Omental fat pad (tissue), 4 donors: ENCODE measurements at places on chromosomes 2 and 18. TPM values are rescaled to one million over a fixed set of nuclear protein-coding genes. Genes with fewer than 3 reads are reported as not detected.

DNA sequence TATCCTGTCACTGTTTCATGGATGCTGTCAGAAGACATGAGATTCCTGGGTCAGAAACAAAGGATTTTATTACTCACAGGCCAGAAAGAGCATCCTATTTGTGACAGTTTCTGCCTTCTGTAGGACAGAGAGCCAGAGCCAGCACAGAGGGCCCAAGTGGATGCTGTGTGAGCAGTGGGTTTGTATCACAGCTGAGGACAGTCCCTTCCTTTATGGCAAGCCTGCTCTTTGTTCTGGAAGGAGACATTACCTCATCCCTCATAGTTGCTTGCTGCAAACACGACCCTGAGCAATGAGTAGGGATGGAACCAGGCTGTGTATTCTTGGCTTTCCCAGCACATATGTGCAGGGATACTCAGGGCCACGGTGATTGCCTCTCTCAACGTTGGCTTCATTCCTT, 41.6 kb downstream of the ARHGEF4 start:
- no peak for DNase-seq

- DNase-seq: no peak
Measured at GRCh38 chr18:23331091-23331920, 121.8 kb upstream of the RIOK3 start.

GRCh38 chr18:48872234-48873145, 78.3 kb downstream of the SMAD7 start:
- no peak for DNase-seq

Gene SAG
- not detected for total RNA-seq

Gene CPO
- total RNA-seq: 0.69 TPM
